Eye (tissue), 1 donor: ENCODE measurements at places on chromosomes 3 and 15.

GRCh38 chr3:98766924-98767323, 3.8 kb downstream of the ST3GAL6 start:
- DNase-seq, result no peak

DNA sequence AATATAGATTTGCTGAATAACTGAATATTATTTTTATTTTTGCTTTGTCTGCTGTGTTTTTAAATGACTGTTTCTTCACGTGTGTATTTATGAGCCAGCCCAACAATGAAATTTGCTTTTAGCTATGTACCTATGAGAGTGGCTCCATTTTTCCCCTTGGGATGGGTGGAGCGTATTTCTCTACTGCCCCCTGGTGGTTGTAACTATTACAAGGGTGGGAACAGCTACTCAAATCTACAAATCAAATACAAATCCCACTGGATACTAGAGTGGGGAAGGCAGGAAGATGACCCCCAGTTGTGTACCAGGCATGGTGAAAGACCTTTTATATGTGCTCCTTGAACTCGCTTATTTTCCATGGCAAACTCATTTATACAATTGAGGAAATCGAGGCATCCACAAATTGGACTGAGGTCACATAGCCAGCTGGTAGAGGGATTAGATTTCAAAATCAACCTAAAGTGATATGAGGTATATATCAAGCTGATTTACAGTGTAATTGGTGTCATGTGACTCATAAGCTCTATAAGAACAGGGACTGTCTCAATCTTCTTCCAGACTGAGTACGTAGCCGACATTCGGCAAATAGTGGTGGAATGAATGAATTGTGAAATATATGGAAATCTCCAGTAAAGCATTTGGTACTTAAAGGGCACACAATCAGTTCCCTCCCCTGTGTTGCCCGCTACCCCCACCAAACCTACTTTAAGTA, 69.5 kb upstream of the VEPH1 start:
- peak; percentile 66 for DNase-seq

DNA sequence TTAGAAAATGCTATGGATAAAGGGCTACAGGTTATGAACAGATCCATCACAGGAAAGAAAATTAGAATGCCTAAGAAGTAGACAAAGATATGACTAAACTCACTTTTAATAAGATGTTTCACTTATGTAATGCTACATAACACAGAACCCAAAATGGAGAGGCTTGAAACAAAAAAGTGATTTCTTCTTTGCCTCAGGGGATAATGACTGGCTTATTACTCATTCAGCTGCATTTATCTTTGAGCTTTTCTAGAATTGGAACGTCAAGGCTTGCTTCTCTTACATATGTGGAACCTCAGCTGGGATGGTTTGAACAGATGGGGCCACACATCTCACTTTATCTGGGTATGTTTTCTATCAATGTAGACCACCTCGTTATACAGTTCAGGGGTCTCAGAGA, 120.6 kb upstream of the EPHA3 start:
- DNase-seq, result no peak

GRCh38 chr3:120022729-120023128, 71.5 kb downstream of the GSK3B start:
- no peak for DNase-seq

GRCh38 chr3:160941885-160942494, 163.2 kb downstream of the B3GALNT1 start:
- DNase-seq, result peak; percentile 91

GRCh38 chr3:146416366-146416765, 53.0 kb downstream of the PLSCR2 start:
- no peak for DNase-seq

GRCh38 chr15:37054336-37054735, 46.0 kb downstream of the MEIS2 start:
- no peak for DNase-seq

- DNase-seq, result no peak
These were observed 72.5 kb downstream of the MORC1 start for GRCh38 chr3:109045271-109046040.

DNA sequence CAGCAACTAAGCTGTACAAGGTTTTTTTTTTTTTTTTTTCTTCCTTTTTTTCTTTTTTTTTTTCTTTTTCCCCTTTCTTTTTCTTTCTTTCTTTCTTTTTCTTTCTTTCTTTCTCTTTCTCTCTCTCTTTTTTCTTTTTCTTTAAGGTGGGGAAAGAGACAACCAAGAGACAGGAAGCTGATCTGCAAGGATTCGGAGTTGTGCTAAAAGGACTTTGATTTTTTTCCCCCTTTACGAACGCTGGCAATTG, 148 bp downstream of the RBMS3 start:
- DNase-seq, result no peak

GRCh38 chr3:195086341-195086740, 184.6 kb downstream of the XXYLT1 start:
- no peak for DNase-seq

DNA sequence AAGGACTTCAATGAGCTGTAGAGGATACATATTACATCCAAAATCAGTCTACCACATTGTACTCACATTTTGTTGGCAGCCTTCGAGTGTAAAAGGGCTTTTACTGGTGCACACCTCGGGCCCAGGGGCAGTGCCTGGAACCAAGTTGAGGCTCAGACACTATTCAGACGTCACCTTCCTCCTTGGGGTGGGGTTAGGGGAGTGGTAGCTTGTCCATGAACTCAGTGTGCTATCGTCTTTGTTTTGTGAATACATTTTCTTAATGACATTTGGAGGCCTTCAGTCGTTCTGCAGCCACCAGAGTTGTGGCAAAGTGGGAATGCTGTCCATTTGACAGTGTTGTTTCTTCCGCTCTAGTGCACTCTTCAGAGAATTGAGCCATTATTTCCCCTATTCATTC, 114.2 kb downstream of the PGPEP1L start:
- peak; percentile 65 for DNase-seq

GRCh38 chr3:129614927-129615363, 8.5 kb upstream of the PLXND1 start:
- no peak for DNase-seq

DNA sequence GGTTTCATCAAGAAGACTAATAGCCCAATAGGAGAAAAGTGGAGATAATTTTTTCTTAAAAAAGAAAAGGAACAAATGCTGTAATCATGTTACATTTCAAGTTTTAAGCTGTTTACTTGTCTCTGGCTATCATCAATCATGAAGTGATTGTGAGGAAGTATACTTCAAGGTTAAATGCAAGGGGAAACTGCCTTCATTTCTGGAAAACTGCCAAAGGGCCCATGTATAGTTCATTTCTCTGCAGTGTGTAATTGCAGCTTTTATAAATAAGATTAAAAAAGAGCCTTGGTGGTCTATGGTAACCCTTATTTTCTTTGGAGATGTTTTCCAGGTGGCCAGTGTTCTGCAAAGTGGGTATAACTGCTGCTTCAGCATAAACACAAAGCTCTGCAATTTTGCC, 101.9 kb downstream of the GRM7 start:
- no peak for DNase-seq

DNA sequence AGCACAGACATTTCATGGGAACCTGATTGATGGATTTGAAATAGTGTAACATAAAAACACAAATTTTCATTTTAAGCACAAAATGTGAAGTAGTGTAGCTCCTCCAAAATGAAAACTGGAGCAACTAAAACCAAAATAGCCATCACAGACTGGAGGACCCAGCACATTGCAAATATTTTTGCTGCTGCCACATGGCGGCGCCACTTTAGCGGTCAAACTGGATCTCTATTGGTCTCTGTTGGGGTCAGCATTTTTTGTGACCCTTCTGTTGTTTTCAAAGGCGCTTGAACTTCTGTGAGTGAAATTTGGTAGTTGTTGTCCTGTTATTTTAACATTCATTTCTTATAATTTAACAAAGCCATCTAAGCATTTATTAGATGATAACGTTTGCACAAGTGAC, 259.9 kb downstream of the IL20RB start:
- peak; percentile 9 for DNase-seq

GRCh38 chr3:44862226-44862637, 520 bp downstream of the TMEM42 start:
- peak; percentile 77 for DNase-seq

- no peak for DNase-seq
These were observed 44.5 kb downstream of the CTDSPL2 start for GRCh38 chr15:44471885-44472455.

DNA sequence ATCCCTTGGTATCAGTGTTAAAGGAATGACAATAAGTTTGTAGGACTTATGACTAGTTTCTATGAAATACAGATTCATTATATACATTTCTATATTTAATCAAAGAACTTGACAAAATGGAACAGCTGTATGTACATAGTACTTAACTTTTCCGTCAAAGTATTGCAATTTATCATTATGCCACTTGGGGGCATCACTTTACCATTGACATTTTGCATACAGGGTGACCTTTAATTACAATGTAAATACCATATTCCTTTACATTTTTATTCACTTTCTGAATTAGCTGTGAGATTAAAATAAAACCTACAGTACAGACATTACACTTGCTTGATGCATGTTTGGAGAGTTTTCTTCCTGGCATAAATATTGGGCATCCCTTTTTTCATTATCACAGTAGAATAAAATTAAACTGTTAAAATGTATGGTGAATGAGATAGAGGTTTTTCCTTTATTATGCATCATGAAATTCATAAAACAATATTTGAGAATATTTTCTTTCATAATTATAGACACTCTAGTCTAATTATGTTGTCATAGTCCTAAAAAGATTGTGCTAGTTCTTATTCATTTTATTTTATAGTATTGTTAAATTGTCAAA, 6.9 kb downstream of the NEK11 start:
- peak; percentile 88 for DNase-seq

- no peak for DNase-seq
These were observed 206.4 kb downstream of the NAALADL2 start for GRCh38 chr3:175065497-175065896.

GRCh38 chr3:111767756-111768445, 91.2 kb upstream of the PHLDB2 start:
- DNase-seq, result no peak

DNA sequence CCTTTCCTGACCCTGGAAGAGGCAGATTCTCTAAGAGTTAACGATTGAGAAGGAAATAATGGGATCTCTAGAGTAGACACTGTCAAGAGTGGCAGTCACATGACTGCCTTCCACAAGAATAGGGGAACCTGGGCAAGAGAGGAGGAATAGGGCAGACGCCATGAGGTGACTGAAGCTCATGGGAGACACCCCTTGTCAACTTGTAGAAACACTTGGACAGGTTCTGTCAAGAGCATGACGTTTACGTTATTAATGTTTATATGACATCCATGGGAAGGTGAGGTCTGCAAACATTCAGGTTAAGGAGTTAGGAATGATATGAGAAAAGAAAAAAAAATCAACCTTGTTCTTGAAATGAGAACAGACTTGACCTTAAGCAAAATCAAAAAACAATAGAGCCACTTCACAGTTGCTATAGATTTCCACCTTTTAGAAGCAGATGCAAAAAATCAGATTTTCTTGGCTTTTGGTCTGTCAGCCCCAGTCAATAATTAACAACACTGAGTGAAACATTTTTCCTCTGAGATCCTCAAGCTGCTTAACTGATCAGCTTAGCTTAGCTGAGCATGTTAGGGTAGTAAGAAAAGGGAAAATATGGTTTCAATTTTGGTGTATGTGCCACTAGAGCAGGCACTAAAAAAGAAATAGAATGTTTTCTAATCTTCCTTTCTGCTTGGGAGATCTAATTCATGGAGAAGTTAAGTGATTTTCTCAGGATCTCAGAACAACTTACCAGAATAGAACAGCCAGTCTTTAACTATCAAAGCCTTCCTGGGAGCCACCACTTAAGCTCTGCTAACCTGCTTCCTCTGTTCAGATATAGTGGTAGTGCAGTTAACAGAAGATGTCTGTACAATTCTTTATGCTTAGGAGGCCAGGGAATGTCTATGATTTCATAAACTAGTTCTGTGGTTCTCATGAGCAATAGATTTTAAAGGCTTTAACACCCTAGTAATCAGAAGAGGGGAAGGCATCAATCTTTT, 116.9 kb downstream of the B3GALNT1 start:
- DNase-seq, result no peak

DNA sequence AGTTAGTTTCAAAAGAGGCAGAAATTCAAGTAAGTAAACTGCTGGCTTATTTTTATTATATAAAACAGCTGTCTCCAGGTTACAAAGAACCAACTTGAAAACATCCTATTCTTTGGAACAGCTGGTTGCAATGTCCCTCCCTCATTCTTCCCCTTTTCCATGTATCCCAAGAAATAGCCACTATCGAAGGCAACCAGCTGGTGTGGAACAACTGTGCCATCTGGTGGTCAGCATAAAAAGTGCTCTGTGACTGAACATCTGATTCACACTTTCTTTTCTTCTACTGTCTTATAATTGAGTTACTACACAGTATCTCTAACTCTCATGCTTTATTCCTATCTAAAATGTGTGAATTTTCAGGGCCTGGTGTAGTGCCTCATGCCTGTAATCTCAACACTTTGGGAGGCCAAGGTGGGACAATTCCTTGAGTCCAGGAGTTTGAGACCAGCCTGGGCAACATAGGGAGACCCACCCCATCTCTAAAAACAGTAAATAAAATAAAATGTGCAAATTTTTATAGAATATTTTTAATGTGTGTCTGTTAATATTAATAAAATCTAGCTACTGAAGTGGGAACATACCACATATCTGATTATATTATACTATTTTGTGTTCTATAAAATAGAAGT, 9.6 kb downstream of the OSBPL11 start:
- DNase-seq, result peak; percentile 88

DNA sequence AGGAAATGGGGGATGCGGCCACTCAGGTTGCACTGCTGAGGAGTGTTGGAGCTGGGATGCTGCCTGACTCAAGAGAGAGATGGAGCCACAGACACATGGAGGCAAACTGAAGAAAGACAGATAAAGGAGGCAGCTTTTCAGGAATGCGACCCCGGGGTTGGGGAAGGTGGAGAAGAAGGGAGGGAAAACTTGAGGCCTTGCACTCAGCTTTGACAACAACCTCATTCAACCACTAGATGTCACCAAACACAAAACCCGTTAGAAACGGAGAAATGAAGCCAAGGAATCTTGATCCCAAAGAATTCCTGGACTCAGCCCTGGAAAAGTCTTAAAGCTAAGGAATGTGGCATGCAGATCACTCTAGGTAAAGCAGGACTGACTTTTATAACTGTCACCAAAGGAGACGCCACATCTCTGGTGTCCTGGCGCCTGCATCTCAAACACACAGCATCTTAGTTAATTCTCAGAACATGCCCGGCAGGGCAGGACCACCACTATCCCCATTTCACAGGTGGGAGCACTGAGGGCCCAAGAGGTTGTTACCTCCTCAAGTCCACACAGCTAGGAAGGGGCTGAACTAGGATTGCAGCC, 59.6 kb upstream of the LMCD1 start:
- DNase-seq, result peak; percentile 91

DNA sequence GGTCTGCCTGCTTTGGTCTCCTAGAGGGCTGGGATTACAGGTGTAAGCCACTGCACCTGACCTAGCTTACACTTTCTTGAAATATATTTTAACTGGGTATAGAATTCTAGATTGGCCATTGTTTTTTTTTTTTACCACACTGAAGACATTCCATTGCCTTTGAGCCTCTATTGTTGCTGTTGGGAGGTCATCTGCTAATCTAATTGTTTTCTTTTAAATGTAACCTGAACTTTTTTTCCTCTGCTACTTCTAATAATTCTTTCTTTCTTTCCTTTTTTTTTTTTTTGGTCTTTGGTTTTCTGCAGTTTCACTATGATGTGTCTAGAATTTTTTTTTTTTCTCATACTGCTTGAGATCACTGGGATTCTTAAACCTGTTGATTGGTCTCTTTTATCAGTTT, 28.1 kb downstream of the ERICH6 start:
- DNase-seq, result no peak
